ENCODE measurements at places on chromosomes 11 and 22.
A peak's percentile ranks its signal among the peaks of the same experiment; 100 is the strongest.

DNA sequence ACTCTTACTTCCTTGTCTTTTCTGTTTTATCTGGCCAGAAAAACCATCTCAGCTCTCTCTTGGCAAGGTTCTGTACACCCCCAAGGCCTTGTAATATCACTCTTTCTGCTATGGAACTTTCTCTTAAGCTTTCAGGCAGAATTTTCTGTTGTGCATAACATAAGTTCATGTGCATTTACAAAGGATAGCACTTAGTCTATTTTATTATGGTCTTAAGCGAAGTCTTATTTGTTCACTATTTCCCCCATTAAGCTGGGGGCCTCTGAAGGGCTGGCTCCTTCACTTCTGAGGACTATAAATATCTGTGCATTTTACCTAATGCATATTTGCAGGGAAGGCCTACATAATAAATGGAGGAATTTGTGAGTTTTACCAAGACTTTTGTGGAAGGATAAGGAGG, 1393.4 kb downstream of the FAM181B start:
- no peak for DNase-seq

GRCh38 chr22:31637891-31638618, 24.0 kb downstream of the PISD start:
- no peak for DNase-seq

- peak; percentile 28 for DNase-seq
These were observed 253.0 kb upstream of the CCDC179 start for GRCh38 chr11:23112987-23113886.

- DNase-seq = no peak
These were observed 11.6 kb upstream of the EXT2 start for GRCh38 chr11:44083906-44084305.

GRCh38 chr11:71245601-71246391, 6.6 kb downstream of the SHANK2 start:
- no peak for DNase-seq

Measured in A673 (cell line).